ENCODE measurements at places on chromosomes 5 and 9.
A peak's percentile ranks its signal among the peaks of the same experiment; 100 is the strongest.

GRCh38 chr9:129143031-129143927, 32.1 kb downstream of the PTPA start:
- peak; percentile 94 for DNase-seq

GRCh38 chr9:136676920-136677686, 10.2 kb downstream of the AGPAT2 start:
- no peak for DNase-seq

- DNase-seq: no peak
Measured at GRCh38 chr5:65704621-65705239, 17.2 kb downstream of the SGTB start.

- DNase-seq: no peak
Measured at GRCh38 chr5:151130922-151131891, 26.4 kb downstream of the ANXA6 start.

DNA sequence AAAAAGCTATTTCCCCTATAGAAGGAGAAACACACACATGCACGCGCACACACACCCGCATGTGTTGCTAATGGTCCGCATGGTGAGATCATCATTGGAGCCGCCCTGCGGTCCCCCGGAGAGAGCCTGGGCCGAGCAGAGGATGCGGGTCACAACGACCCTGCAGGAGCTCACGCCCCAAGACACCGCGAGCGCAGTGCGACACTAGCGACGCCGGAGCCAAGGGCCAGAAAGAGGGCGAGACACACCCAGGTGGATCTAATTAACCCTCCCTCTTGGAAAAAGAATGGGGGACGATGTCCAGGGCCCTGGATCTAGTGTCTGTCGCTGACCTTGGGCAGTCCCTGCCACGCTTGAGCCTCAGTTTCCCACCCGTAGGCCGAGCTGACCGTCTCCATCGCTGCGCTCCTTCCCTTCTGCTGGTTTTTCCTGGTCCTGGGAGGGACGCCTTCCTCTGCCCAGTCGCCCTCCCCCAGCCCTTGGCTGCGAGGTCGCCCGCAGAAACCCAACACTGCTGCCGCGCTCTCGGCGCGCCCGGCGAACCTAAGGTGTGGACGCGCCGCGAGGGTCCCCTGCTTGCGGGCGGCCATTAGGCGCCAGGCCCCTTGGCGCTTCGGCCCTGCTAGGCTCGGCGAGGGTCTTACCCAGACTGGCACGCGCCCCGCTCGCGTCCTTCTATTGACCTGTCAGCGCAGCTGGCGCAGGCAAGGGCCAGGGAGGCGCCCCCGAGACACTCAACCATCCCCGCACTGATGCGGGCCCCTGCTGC, 47.5 kb upstream of the RNF20 start:
- no peak for DNase-seq

GRCh38 chr9:85014292-85014691, 344.8 kb downstream of the NTRK2 start:
- DNase-seq: no peak

- DNase-seq: no peak
Measured at GRCh38 chr9:89958086-89958485, 353.3 kb downstream of the GADD45G start.

All from mesenteric fat pad (tissue), 1 donor.